ENCODE measurements at places on chromosomes 12 and 14.

DNA sequence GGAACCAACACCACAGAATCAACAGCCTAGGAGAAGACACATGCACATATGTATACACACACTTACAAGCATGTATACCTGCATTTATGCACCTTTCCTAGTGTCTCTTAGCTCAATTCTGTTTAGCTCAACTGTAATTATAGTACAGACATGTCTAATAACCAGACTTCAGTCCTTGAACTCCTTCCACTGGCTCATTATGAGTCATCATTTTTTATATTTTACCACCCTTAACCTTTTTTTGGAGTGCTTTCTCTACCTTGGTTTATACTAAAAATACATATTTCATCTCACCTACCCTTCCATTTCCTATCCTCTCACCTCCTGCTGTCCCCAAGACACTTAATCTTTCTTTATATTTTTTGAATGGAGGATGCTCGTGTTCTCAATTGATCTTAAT, 110.4 kb downstream of the ARID2 start:
- no peak for DNase-seq

- DNase-seq: no peak
Observed at GRCh38 chr14:74697543-74697942, 15.3 kb downstream of the AREL1 start.

DNA sequence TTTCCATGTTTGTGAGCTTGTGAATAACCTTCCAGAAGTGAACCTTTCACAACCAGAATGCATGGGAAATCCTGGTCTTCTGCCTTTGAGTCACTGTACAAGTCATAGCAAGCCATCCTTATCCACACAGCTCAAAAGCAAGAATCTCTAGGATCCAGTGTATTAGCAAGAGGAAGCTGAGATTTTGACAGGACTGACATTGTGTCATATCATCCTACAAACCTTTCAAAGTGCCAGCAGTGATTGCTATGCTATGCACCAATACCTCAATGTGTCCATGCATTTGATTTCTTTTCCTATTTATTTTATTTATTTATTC, 13.5 kb upstream of the NRDE2 start:
- DNase-seq: no peak

GRCh38 chr12:49969651-49970429, 2.9 kb upstream of the AQP6 start:
- DNase-seq: no peak

GRCh38 chr12:118921761-118922160, 59.6 kb upstream of the SRRM4 start:
- no peak for DNase-seq

GRCh38 chr14:65281991-65282895, 130.3 kb upstream of the FUT8 start:
- DNase-seq: no peak

GRCh38 chr12:29245246-29245645, 96.2 kb downstream of the FAR2 start:
- no peak for DNase-seq

GRCh38 chr14:84533791-84534190, 996.2 kb upstream of the FLRT2 start:
- no peak for DNase-seq

DNA sequence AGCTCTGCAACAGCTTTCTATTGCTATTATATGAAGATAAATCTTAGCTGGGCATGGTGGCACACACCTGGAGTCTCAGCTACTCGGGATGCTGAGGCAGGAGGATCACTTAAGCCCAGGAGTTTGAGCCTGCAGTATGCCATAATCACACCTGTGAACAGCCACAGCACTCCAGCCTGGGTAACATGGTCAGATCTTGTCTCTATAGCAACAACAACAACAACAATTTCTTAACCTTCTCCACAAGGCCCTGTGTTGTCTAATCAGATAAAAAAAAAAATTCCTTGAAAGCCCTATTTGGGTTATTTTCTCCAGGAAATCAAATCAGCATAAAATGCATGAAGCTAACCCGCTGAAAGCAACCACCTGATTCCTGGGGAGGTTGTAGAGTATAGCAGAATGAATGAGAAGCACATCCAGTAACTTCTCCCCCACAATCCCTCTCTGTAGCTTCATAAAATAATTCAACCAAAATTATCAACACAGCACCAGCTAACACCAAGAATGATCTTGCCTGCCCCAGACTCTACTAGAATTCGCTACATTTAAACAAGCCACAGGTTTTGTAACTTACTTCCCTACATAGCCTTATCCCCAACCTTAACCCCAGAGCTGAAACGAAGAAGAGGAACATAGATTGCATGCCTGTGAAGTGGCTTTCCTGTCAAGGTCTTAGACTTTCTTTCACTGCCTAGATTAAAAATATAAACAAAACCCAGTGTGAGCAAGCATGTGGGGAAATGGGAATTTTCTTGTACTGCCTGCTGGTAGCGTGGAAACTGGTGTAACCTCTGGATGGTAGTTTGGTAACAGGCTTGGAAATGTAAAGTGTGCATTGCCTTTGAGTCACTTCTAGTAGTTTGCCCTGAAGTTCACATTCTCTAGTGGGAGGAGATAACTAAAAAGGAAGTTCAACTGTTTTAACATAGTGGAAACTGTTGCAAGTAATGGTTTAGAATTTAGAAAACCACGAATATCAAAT, 6.0 kb upstream of the STK38L start:
- DNase-seq: no peak

DNA sequence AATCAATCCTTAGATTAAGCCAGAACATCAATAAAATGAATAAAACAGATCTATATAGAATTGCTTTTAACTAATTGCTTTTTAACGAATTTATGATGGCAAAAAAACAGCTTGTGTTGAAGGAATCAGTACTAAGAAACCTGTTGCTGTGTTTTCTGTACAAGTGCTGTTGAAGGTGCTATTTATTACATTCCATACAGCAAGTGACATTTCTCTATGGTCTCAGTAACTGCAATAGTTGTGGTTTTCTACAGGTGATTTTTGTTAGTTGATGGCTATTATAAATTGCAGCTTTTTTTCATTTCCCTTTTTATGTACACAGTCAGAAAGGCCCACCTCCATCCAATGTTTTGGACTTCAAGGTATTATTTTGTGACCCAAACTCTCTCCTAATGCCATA, 56.6 kb downstream of the SLC2A13 start:
- no peak for DNase-seq

GRCh38 chr12:48001505-48002413, 2.5 kb downstream of the COL2A1 start:
- DNase-seq: no peak

DNA sequence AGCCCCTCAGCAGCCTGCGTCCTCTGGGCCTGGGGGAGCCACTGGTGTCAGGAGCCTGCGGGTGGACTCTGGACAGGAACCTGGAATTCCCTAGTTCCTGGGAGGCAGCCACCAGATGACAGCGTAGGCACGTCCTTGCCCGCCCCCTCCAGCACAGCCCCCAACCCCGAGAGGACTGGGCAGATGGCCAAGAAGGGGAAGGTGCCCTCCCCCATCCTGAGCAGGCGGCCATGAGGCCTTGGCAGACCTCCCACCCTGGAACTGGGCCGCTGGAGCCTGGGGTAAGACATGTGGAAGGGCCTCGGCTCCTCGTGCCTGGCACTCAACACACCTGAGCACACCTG, 60.4 kb upstream of the FBRSL1 start:
- no peak for DNase-seq

- no peak for DNase-seq
Observed at GRCh38 chr14:58677996-58678395, 40.2 kb downstream of the DACT1 start.

DNA sequence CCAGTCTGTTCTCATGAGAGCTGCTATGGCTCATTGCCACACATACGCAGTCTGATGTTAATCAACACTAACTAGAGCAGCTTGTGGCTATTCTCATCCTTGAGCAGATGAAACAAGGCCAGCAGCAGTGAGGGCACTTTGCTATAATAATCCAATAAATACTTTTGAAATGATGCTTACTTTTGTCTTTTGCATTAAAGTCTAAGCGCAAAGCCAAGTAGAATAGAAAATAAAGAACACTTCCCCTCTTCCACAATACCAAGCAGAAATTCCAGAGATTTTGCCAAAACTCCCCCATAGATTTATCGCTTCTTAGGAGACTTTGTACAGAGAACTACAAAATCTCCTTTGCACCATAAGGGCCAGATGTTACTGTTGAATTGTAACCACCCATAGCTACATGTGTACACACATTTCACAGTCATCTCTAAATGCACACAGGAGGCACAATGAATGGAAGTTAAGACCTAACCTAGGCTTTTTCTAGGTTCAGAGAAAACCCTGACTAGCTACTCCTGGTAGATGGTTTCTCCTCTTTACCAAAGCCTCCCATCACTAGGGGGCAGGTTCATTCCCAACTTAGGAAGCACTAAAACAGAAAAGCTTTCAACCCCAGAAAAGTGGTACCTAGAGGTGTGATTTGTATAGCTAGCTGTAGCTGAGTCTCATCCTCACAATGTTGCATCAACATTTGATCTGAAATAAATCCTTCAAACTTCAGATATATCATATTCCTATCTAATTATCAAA, 119.3 kb downstream of the HMGA2 start:
- DNase-seq: no peak

- no peak for DNase-seq
Observed at GRCh38 chr12:112820796-112821195, 29.2 kb downstream of the RPH3A start.

DNA sequence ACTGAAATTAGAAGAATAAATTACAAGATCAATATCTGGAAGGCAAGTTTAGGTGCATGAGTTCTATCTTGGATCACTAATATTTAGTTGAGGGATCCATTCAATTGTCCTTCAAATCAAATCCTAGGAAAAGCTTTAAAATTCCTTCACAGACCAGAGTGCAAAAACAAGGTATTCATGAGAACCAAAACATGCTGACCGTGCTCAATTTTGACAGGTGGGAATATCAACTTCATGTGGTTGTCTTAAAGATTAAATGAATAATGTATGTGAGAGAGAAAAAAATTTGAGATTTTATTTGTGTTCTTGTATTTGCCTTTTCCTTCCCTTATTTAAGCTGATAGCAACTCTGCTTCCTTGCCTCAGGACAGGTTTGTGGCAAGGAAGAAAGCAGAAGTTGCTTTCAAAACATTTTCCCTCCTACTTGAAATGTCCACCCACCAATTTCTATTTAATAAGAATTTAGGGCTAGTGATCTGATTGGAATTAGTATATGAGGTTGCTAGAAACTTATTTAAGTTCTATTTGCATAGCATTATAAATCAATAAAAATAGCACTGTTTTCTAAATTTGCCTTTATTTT, 4.9 kb upstream of the PPP1R12A start:
- DNase-seq: no peak
